ENCODE measurements at places on chromosomes 1 and 21.

DNA sequence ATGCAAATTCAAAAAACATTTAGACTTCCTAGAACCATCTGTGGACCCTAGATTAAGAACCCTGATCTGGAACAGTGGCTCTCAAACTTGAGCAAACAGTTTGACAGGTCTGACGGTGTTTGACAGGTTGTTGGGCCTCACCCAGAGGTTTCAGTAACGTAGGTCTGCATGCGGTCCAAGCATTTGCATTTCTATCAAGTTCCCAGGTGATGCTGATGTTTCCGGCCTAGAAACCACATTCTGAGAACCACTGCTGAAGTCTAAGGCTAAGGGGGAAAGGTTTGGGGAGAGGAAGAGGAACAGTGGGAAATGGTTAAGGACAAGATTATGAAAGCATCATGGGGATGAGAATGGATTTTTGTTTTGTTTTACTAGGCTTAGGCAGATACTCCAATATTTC, 48.6 kb downstream of the MDM4 start:
- peak; percentile 27 for DNase-seq

DNA sequence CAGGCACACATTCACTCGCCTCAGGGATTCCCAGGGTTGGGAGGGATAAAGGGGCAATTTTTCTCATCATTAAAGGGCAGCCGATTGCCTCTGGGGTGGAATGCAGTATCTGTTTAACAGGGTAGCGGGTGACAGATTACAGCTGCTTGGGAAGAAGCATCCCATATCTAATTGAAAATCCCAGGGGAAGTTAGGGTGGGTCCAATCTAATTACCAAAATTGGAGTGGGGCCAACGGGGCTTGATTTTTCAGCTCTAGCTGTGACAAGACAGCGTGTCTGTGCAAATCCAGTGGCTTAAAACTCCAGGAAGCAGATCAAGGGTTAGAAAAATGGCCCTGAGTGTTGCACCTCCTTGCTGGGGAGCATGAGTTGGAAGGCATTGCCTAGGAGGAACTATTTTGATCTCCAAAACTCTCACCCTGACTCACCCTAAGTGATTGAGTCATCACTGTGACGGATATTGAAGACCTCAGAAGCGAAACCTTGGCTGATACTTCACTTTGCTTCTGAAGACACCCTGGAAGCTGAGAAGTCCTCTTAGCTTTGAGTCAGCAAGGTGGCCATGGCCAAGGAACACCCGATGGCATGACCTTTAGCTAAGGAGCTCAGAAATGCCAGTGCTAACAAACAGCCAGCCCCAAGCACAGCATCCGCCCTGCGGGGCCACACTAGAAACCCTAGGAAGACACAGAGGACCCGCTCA, 46.0 kb downstream of the GRHL3 start:
- peak; percentile 37 for DNase-seq

GRCh38 chr1:44895919-44896734, 53.1 kb upstream of the PTCH2 start:
- DNase-seq, result no peak

DNA sequence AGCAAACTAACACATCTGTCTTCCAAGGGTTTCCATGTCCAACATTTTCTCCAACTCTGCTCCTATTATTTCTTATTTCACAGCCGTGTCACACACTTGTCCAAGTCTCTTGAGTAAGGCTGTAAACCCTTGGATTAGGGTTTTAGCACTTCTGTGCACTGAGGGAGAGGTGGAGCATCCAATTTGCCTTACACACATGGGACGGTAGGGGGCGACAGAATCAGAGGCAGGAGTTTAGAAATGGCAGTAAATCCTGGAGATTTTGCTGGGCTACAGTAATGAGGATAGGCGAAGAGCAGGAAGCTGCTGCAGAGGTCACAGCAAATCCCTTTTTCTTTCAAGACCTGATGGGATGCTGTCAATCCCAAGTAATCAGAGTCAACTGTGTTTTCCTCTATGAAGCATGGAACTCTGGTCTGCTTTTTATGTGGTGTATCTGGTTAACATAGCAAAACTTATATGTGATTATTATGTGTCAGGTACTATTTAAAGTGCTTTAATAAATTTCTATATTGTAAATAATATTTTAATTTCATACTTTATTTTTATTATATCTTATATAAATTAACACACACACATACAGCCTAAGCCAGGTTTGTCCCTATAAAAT, 15.4 kb upstream of the LCE5A start:
- DNase-seq, result peak; percentile 50

GRCh38 chr1:7905262-7905661, 35.4 kb downstream of the TNFRSF9 start:
- DNase-seq, result no peak

GRCh38 chr1:44531785-44532566, 126.9 kb downstream of the RNF220 start:
- no peak for DNase-seq

GRCh38 chr21:32155226-32155625, 123.6 kb downstream of the MIS18A start:
- DNase-seq, result no peak

GRCh38 chr1:8646189-8646588, 171.3 kb downstream of the RERE start:
- DNase-seq, result no peak

DNA sequence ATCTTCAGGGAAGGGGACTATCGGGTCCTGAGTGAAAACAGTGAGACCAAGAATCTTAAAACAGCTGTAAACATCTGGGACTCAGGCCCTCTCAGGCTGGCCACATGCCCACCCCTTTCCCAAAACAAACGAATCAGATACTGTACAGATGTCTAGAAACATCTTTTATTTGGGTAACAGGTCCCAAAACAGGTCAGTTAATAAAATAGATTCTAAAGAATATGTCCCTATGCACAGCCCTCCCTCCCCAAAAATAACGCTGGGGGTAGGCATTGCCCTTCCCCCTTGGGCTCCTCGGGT, 499 bp upstream of the CRTC2 start:
- DNase-seq, result no peak

DNA sequence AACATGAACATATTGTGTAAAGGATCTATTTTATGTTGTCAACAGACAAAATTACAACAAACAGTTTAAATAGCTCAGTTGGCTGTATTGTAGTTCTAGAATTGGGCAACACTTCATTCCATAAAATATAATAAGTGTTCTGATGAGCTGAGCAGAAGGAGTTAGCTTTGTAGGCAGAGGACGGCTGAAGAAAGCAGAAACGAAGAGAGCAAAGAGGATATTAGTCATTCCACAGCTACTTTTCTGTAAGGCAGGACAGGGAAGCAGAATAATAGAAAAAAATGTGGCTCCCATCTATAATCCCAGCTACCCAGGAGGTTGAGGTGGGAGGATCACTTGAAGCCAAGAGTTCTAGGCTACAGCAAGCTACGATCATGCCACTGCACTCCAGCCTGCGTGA, 20.2 kb upstream of the IVNS1ABP start:
- DNase-seq, result no peak
